ENCODE measurements at places on chromosomes 5 and 9. TPM values are rescaled to one million over a fixed set of nuclear protein-coding genes. Genes with fewer than 3 reads are reported as not detected.
A peak's percentile ranks its signal among the peaks of the same experiment; 100 is the strongest.

- DNase-seq = no peak
Observed at GRCh38 chr9:15248621-15249020, 58.4 kb downstream of the TTC39B start.

DNA sequence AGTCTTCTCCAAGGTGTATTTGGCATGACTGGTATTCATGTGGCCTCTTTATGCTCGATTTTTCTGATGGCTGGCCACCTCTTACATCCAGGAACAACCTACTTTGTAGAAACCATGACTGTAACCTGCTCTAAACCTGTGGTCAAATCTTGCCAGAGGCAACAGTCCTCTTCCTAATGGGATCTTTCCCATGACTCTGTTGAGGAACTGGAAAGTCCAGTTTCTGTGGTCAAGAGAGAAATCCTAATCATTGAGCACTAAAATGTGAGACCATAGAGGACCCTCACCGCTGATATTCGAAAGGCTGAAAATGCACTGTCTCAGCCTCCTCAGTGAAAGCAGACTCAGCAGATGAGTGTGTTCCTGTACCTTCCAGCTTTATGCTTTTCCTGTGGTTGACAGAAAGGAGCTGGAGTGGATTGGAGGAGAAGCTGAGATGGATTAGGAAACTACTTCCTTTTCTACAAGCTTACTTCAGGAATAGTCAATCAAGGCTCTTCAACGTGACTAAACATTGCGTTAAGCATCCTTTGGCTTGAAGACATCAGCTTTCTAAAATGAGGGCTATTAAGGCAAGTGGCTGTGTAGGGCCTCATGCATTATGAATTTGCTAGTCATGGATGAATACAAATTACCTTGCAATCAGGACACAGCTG lies 69.7 kb upstream of the DAPK1 start:
- DNase-seq = no peak

GRCh38 chr9:136857581-136858412 lies 5.7 kb downstream of the MAMDC4 start:
- peak; percentile 12 for DNase-seq

- peak; percentile 71 for DNase-seq
Observed at GRCh38 chr5:1140171-1140817, 28.4 kb upstream of the SLC12A7 start.

GRCh38 chr9:33946779-33947535 lies 101.7 kb downstream of the UBAP2 start:
- DNase-seq = no peak

DNA sequence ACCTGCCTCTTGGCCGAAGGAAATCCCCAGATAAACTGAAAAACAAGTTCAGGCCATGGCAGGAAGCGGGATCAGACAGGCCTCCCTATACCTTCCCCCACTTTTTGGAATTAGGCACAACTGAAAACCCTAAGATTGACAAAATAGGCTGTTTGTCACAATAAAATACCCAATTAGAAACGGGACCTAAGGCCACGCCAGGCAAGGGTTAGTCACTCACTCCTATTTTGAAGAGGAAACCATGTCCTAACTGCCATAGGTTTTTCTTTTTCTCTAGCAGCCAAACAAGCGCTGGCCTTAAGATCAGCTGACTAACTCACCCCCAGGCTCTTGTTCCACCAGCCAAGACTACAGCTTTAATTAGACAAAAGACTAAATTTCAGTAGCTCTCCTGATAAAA lies 11.9 kb downstream of the FBP2 start:
- DNase-seq = no peak

DNA sequence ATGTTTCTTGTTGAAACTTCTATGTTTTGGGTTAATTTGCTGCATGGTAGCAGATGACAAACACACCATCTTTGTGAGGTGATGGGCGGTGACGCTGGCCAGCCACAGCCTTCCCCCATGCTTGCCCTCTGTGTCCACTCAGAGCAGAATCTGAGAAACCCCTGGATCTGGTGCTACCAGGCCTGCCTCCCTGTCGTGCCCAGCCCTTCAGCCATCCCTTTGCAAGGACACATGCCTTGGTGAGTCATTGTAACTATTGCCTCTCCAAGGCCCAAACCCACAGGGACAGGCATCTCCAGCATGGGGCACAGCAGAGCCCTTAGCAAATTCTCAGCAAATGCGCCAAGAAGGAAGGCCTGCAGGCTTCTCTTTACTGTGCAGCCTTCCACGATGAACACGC lies 48.1 kb upstream of the FCN1 start:
- DNase-seq = no peak

GRCh38 chr5:27034565-27034964 lies 3.8 kb downstream of the CDH9 start:
- no peak for DNase-seq

Gene FRMPD1
- total RNA-seq = 0.14 TPM

DNA sequence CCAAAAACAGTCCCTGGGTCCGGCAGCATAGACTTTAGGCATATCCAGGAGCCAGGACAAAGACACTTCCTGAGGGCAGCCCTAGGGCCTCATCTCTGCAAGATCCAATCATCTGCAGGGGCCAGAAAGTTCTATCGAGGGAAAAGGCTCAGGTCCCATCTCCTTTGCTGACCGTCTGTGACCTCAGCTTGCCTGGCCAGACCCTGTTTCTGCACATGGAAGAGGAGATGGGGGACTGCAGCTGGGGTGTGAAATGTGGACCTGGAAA lies 51.0 kb upstream of the FCN1 start:
- no peak for DNase-seq

- DNase-seq = no peak
Observed at GRCh38 chr5:23648656-23649055, 141.2 kb downstream of the PRDM9 start.
